ENCODE measurements at places on chromosomes 5 and 9.

GRCh38 chr5:43854697-43855292, 251.8 kb downstream of the NNT start:
- DNase-seq = no peak

- no peak for DNase-seq
These were observed 85.2 kb upstream of the ZBTB43 start for GRCh38 chr9:126719618-126720031.

- DNase-seq = peak; percentile 67
These were observed 403 bp downstream of the NINJ1 start for GRCh38 chr9:93133681-93134014.

DNA sequence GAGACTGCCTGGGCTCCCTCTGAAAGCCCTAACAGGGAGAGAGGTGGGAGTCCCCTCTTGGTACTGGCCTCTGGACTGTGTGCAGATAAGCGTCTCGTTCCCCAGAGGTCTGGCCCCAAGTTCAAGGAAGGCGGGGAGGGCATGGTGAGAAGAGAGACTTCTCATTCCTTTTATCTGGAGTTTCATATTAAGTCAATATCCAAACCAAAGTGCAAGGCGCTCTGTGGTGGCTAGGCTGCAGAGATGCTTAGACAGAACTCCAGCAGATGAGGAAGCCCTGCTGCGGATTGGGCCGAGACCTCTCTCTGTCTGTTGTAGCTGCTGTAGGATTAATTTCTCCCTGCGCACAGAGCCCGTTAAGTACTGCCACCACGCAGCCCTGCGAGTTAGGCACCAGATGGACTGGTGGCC, 16.0 kb downstream of the MVB12B start:
- no peak for DNase-seq

GRCh38 chr5:35908814-35909213, 29.6 kb downstream of the CAPSL start:
- no peak for DNase-seq

- no peak for DNase-seq
These were observed 244.5 kb downstream of the NR2F1-AS1 start for GRCh38 chr5:93336330-93337110.

DNA sequence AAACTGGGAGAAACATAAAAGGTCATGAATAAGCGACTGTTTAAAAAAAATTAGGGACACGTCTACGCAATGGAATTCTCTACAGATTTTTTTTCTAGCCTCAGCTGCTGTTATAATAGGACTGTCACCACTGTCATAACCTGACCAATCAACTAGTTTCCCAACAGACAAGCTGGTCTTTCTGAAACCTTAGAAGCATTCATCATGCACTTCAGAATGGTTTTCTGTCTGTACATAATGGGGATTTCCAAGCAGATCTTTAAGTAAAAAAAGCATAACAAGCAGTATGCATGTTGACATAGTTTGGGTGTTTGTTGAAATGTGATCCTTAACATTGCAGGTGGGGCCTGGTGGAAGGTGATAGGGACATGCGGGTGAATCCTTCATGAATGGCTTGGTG, 58.3 kb upstream of the SEMA6A start:
- DNase-seq = no peak

- no peak for DNase-seq
These were observed 193.3 kb downstream of the PSAT1 start for GRCh38 chr9:78490231-78490630.

- DNase-seq = no peak
These were observed 70.3 kb downstream of the INSYN2B start for GRCh38 chr5:169909945-169910344.

DNA sequence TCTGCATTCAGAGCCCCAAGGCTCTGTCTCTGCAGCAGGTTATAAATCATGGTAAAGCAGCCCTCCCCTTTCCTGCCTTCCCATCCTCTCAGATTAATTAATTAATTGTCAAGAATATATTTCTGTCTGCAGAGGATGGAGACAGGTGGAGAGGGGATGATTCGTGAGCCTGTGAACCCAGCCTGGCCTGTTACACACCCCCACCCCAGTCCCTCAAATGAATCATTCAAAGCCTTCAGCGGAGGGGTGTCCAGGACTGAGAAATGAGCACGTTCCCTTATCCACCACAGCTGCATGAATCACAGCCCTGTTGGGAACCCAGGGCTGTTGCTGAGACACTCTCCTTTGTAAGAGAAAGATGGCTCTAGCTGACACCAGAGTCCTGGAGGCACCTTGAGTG, 56.0 kb downstream of the NIPAL4 start:
- DNase-seq = no peak

DNA sequence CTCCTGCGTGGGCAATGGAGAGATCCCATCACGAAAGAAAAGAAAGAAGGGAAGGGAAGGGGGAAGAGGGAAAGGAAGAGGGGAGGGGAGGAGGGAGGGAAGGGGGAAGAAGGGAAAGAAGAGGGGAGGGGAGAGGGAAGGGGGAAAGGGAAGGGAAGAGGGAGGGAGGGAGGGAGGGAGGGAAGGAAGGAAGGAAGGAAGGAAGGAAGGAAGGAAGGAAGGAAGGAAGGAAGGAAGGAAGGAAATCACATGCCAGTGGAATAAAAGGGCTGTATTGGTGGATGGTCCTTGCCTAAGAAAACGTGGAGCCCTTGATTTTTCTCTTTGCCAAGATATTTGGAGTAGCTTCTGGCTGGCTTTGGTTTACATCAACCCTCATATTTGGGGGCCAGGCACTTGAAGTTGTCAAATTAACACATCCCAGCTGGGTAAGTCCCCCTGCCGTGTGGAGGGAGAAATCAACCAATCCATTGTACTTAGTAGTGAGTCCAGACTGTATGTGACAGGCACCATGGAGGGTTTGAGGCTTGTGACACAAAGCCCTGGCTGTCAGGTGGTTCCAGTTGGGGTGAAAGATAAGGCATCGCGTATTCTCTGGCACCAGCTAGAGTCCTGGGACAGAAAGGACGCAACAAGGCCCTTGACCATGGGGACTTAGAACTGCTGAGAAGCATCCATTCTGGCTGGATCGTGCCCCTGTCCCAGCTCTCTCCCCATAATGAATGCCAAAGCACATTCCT, 23.7 kb downstream of the IDNK start:
- no peak for DNase-seq

DNA sequence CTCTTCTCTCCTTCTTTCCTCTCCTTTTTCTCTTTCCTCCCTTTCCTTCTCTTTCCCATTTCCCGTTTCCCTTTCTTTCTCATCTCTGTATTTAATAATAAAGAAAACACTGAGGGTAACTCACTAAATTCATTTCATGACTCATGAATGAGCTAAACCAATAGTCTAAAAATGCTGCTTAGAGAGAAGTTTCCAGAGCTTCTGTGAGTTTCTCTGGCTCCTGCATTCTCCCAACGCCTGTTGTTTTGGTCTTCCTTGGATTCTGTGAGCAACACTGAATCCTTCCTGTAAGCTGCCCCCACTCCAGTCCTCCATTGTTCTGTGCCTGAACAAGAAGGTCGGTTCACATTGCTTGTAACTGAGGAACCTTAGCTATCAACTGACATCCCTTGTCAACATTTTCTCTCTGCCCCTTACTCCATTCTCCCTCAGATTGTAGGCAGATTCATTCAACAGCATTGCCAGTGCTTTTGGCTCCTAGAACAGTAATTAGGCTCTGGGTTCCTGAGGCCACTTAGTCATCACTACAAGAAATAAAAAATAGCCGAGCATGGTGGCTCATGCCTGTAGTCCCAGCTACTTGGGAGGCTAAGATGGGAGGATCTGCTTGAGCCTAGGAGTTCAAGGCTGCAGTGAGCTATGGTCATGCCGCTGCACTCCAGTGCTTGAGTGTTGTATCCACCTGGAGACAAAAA, 237.7 kb upstream of the KLF4 start:
- DNase-seq = no peak

DNA sequence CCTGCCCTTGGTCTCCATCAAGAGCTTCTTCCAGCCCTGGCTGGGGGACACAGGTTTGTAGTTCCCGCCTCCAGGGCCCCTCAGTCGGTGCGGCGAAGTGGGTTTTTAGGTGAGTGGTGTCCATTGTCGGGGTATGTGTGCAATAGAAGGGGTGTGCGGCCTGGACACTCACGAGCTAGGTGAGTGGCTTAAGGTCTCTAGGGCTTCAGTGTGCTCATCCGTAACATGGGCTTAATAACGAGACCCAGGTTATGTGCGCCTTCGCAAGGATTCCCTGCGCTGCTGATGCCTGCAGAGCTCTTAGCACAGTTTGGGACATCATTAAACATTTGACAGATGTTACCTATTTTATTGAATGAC, 656 bp downstream of the CEP78 start:
- DNase-seq = no peak

- no peak for DNase-seq
These were observed 81.6 kb upstream of the GDNF start for GRCh38 chr5:37921452-37921851.

- DNase-seq = no peak
These were observed 9.9 kb downstream of the PTCH1 start for GRCh38 chr9:95506678-95507463.

- DNase-seq = no peak
These were observed 15.2 kb downstream of the TSTD2 start for GRCh38 chr9:97617939-97618416.

DNA sequence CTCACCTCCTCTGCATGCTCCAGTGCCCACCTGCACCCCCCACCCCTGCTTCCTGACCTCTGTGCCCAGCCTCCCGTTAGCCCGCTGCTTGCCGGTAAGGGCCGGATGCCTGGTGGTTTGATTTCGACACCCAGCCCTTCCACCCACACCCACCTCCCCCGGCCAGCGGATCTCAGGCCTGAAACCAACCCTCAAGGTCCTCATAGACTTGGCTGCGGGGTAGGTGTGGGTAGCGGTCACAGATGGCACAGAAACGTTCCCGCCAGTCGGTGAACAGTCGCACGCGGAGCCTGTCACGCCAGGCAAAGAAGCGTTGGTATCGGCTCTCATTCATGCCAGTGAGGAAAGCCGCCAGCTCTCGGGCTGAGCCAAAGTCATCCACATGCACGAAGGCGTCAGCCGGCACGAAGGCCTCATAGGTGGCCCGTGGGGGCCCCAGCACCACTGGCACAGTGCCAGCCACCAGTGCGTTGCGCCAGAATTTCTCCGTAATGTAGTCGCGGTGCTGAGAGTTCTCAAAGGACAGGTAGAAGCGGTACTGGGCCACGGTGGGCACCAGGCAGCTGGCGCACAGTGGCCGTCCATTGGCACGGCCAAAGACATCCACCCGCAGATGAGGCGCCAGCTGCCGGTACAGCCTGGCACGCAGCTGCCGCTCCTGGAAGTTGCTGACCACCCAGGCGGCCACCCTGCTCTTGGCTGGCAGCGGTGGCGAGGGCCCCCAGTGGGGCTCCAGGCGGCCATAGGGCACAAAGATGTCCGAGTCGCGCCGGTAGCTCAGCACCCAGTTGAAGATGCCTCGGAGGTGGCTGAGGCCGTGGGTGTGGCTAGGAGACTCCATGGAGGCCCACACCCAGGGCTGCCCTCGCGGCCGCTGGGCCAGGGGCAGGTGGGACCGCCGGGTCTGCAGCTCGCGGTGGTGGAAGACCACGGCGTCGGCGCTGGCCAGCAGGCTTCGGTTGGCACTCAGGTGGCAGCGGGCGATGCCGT, 1.1 kb downstream of the FUT7 start:
- no peak for DNase-seq

DNA sequence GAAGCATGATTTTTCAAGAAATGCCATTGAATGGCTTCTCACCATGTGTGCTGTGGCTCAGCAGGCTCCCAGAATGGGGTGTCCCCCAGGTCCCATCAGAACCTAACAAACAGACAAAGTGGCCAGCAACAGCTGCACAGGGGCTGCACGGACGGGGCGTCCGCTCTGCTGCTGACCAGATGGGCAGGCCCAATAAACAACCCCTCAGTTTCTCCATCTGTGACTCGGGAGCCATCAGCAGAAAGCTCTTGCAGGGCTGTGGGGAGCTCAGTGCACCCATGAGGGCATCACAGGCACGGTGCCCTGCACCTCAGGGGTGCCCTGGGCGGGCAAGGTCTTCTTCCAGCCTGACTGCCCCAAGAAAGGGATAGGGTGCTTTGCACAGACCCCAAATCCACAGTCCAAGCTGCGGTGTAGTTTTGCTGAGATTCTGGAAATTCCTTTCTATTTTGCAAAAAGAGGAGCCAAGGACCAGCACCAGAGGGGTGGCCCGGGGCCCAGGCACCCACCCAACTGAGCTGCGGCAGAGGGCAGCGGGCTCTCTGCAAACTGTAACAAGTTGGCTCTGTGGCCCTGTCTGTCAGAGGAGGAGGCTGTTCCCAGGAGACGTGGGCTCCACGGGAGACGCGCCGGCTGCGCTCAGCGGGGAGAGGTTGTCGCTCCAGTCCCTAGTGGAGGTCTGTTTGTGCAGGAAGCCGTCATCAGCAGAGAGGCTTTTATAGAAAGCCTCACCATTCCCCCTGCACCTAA, 138.7 kb upstream of the PPP1R26 start:
- DNase-seq = no peak

- no peak for DNase-seq
These were observed 85.7 kb downstream of the TNC start for GRCh38 chr9:115032296-115032695.

DNA sequence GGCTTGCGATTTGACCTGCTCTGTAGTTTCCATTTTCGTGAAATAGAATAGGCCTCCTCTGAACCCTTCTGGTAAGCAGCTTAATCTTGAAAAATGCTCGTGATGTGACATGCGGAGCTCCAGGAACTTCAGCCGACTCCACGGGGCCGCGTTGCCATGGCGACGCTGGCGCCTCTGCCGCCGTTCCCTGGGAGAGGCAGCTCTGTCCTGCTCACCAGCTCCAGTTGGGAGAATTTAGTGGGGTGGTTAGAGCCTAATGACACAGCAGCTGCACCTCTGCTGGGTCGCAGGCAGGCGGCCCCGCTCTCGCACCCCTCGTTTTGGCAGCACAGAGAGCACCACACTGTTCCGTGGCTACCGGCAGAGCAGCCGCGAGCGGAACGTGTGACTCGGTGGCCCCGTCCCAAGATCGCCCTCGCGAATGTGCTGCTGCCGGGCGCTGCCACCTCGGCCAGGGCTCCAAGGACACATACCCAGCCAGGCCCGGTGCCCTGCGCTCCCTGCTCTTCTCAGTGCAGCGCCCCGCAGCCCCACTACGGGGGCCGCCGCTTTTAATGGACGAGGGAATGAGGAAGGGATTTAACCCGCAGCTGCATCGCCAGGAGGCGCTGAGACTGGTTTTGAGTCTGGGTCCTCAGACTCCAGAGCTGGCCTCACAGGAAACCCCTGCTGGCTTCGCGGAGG, 131.2 kb upstream of the LMX1B start:
- no peak for DNase-seq

- DNase-seq = no peak
These were observed 30.8 kb downstream of the DAB2IP start for GRCh38 chr9:121682201-121682600.

GRCh38 chr5:154923441-154924430, 14.3 kb downstream of the GEMIN5 start:
- DNase-seq = no peak

DNA sequence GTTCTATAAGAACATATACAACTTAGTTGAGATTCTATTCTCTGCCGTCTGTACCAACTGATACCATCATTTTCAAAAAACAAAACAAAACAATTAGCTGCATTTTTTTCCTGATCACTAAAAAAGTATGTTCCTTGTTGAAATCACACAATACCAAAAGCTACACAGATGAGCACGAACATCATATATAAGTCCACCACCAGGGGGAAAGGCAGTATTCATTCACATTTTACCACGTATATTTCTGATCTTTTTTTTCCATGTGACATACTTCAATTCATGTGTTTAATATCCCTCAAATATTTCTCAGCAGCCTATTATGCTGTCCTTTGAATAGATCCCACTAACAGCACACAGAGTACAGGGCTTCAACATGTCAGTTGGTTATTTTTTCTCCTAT, 40.6 kb downstream of the IRX2 start:
- DNase-seq = no peak

Measured in progenitor cell of endocrine pancreas (in vitro differentiated cells).